Myocyte (in vitro differentiated cells): ENCODE measurements at places on chromosomes 5 and 9.

GRCh38 chr5:3027185-3027865 is 275.8 kb upstream of the IRX2 start:
- DNase-seq = no peak

GRCh38 chr5:83471405-83472212 is at the start of gene VCAN:
VCAN (plus strand) TSS chr5:83471744; CDS start chr5:83483519, 11,775 bp downstream.
- DNase-seq = peak; percentile 77

DNA sequence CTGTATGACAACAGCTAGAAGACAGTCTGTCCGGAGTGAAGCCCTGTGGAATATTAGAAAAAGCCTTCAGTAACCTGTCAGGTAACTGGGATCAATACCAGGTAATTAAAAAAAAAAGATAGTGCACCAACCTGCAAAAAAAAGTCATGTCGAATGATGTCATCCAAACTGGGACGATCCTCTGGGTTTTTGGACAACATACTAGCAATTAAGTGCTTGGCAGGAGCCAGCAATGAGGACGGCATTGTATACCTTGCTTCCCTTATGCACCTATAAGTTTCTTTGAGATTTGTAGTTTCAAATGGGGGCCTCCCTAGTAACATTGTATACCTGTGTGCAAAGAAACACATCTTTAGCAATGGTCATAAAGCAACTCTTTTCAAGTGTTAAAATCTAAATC is 2.8 kb downstream of the PLK2 start:
- peak; percentile 10 for DNase-seq

DNA sequence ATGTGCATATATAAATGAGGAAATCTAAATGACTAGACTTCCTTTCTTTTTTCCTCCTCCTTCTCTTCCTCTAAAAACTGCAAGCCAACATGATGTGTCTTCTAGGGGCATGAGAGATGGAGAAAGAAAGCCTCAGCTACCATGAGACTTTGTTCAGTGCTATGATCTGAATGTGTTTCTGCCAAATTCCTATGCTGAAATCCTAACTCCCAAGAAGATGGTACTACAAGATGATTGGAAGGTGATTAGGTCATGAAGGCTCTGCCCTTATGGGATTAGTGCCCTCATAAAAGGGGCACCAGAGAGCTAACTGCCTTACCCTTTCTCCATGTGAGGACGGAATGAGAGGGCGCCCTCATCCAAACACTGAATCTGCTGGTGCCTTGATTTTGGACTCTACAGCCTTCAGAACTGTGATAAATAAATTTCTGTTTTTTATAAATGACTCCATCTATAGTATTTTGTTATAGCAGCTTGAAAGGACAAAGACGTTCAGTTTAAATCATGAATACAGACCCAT is 72.2 kb upstream of the IL6ST start:
- no peak for DNase-seq

DNA sequence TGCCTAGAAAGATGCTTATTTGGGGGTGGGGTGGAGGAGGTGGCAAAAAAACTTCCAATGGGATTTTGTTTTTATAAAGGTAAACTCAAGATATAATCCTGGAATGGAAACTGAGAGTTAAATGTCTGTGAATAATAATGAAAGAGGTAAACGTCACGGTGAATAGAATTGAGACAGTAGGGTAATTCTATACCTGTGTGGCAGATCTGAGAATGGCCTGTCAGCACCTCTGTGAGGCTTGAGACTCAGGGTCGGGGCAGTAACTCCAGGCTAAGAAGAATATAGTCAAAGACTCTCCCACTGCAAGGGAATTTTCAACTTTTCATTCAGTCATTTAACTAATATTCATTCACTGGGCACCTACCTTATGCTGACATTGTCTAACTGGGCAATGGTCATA is 581.2 kb upstream of the ZNF608 start:
- no peak for DNase-seq

DNA sequence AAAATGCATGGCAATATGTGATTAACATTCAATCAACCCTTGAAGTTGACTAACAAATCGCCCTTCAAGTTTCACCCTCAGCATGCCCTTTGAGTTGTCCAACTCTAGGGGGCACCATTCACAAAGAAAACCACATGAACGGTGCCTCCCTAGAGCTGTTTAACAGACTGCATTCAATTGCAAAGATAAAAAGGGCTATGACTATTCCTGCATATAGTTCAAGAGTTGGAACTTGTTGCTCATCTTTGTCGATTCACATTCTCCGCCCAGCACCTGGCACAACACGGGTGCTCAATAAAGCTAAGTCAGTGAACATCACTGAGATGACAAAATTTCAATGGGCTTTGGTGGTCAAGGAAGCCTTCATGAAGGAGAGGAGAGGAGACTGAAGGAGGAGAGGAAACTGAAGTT is 69.6 kb upstream of the SLC30A5 start:
- peak; percentile 48 for DNase-seq

DNA sequence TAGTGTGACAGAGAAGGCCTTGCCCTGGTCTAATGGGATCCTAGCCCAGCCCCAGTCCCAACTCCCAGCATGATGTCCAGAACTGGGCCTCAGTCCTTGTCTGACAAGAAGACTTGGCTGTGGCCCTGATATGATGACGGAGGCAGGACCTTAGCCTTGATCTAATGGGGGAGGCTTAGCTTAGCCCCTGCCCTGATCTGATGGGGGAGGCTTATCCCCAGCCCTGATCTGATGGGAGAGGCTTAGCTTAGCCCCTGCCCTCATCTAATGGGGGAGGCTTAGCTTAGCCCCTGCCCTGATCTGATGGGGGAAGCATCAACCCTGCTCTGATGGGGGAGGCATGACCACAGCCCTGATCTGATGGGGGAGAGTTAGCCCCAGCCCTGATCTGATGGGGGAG is 3.7 kb downstream of the PKN3 start:
- no peak for DNase-seq

GRCh38 chr5:120457839-120458507 is 6.1 kb upstream of the PRR16 start:
- DNase-seq = peak; percentile 64

GRCh38 chr5:169064093-169064492 is 236.8 kb downstream of the SLIT3 start:
- DNase-seq = no peak

GRCh38 chr9:16619914-16620520 is 250.5 kb downstream of the BNC2 start:
- no peak for DNase-seq

DNA sequence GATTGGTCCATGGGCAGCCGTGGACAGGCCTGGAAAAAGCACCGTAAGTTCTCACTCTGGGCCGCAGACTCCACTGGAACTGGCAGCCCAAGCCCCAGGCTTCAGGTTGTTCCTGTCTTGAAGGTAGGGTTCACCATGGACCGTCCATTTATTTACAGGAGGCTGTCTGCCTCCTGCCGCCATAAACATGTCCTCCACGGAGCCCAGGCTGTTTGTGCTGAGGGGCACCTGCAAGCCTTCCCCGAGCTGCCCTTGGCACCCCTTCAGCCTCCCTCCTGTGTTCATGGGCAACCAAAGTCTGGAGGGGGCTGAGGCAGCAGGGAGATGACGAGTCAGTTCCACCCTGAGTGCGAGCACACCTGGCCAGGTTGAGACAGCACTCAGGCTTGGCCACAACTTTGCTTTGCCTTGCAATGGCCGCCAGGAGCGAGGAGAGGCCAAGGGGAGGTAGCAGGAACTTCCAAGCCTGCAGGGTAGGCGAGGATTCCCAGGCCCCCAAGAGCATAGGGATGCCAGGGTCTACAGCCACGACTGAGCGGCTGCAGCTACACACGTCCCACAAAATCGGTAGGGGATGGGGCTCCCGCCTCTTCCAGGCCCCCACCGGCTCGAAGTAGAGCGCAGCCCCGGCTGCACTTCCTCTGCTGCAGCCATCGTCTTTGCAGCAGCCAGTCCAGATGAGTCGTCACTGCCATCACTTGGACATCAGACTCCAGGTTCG is 1625.6 kb upstream of the ACO1 start:
- no peak for DNase-seq
